ENCODE measurements at places on chromosomes 2 and 18.

DNA sequence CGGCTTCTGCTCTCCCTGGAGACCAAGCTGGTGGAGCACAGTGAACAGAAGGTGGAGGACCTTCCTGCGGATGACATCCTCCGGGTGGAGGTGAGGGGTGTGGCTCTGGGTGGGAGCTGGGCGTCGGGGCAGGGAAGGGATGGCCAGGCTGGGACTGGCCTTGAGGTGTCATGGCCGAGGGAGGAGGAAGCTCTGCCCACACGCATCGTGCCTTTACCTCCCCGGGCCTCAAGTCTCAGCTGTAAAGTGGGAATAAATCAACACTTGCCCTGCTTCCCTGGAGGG, 98.2 kb downstream of the DYSF start:
- no peak for DNase-seq

DNA sequence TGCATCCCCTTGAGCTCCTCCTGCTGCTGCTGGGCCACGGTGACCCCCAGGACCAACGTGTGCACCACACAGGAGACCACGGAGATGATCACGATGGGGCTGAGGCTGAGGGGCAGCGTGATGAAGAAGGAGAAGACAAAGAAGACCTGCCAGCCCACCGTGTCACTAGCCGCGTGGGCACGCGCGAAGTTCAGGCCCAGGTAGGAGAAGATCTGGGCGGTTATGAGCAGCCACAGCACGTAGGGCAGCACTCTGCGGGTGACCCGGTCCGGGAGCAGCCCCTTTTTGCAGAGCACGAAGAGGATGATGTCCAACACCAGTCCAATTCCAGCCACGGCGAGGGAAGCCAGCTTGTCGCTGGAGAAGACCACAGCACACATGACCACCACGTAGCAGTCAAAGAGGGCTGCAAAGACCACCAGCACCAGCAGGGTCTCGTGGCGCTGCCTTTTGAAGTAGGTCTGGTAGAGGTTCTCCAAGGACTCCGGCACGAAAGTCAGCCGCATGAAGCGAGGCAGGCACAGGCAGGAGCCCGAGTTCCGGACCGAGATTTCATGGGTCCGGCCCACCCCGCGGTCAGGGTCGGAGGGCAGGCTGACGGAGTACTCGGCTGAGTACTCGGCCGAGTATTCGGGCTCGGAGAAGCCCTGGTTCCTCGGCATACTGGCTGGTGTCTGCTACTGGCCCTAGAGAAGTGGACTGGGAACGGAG, 1.6 kb downstream of the ADCY3 start:
- no peak for DNase-seq

DNA sequence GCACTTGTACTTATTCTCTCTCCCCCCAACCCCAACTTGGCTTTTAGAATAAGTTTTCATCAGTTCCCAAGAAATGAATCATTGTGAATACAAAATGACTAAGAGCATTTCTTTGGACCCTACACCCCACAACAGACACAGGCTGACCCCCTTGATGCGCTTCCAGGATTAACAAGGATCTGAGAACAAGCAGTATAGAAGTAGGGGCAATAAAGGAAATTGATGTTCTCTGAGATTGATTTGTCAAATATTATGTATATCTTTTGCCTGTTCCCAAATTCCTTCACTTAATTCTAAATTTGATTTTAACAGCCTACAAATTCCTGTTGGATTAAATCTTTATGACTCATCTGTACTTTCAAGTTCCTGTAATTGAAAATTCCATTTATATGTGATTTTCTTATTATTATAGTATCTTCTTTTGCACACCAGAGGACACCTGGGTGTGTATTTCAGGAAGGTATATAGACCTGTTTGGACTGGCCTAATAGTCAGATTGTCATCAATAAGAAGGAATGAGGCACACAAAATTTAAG, 10.2 kb upstream of the PTPN4 start:
- peak; percentile 48 for DNase-seq

GRCh38 chr2:37616677-37617005, 54.8 kb downstream of the CDC42EP3 start:
- peak; percentile 89 for DNase-seq

DNA sequence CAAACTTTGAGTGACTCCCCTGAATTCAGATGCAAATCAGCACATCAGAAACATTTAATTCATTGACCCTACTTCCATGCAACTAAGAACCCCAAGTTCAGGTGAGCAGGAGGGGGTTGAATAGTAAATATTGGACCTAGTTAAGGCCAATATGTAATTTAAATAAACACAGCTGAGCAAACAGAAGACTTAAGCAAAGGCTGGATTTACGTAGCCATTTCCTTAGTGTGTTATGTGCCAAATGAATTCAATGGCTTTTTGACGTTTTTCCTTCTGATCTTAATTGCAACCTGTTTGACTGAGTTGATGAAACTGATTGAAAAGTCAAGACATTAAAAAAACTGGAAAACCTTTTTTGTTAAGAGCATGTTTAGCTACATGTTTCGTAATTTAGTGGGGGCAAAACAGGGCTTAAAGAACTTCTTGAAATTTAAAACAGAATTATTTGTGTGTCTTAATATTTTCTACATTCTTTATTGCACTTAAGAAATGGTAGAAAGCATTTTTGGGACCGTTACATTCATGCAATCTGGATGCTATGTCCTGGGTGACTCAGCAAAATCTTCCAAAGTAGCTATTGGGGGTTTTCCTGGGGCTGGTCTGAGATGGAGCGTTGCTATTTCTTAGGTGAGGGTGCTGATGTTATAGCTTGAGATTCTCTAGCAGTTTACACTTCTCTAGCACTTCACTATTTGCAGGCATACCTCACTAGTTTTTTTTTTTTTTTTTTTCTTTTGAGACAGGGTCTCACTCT, 25.5 kb upstream of the KCNE4 start:
- peak; percentile 59 for DNase-seq
